ENCODE measurements at places on chromosomes 12 and 14.

- DNase-seq, result no peak
Measured at GRCh38 chr14:103686831-103687485, 28.3 kb downstream of the XRCC3 start.

DNA sequence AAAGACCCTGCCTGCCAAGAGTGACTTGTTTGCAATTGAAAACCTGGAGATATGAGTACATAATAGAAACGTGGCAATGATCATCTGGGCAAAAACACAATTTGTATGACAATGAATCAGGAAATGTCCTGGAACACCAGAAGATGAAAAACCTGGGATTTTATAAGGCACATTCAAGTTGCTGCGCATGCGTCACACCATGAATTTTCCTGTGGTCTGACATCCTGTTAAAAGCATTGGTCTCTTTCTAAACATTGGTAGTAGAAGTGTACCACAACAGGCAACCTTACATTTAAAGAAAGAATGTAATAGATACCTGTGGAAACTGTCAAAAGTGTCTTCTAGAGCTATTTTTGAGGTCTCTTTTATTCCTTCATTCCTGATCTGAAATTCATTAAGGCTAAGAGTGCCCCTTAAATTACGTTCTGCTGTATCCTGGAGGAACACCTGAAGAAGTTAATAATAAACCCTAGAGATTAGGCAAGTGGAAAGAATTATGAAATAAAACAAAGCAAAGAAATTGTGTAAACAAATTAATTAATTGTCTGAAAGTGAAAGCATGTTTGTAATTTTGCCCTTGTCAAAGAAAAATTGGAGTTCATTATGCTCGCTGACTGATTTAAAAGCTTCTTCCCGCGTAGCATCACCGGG lies 676.5 kb downstream of the DIO2 start:
- no peak for DNase-seq

DNA sequence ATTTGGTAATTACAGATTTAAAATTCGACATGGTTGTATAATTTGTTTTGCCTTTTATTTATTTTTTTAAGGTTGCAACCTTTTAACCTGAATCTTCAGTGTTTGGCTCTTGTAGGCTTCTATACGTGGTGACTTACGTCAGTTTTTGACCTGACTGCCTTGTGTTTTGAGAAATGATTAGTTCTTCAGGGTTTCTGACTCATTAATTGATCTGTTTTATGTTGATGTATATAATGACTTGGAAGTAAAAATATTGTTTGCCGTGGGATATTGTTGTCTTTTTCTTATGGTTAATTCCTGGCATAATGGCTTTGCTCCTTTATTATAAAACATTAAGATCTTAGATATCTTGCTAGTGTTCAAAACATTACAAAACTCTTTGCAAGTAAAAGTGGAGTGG lies 2.5 kb downstream of the RASSF8 start:
- DNase-seq, result no peak

DNA sequence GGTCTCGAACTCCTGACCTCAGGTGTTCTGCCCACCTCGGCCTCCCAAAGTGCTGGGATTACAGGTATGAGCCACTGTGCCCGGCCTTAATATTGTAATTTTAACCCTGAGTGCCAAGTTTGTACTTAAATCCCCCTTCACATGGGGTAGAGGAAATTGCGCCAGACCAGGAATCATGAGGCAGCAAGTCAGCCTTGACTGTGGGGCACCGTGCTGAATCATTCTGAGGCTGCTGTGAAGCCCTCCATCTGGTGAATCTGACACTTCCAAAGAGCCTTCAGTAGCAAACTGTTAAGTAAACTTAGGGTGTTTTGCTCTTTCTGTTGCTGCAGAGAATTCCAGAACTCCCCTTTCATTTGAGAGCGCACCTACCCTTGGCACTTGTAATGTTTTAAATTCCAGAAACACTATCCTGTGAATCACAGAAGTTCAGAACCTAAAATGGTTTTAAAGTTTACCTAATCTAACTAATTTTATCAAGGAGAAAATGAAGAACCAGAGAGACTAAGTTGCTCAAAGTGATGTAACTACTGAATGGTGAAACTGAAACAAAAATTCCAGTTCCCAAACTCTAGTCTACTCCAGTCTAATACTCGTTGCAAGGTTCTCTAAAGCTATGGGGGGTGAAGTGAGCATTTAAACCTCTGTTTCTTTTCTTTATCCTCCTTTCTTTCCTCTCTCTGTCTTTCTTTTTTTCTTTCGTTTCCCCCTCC lies 7.5 kb downstream of the HEBP1 start:
- no peak for DNase-seq

- no peak for DNase-seq
Measured at GRCh38 chr14:57769863-57770523, 95.9 kb downstream of the SLC35F4 start.

DNA sequence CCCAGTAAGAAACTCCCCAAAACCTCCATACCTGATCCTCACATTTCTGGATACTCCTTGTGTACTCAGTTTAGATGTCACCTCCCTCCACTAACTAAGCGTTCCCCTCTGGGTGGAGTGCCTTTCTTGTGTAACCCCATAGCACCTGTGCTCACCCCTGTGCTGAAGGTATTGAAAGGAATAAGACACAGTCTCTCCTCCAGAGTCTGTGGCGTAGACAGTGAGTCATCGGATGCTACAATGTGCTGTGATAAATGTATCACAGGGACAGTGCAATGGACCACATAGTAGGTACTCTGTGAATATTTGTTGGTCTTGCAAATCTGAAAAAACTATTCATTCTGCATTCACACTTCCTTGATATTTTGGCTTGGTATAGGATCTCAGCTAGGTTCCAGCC lies 30.8 kb downstream of the TSPAN9 start:
- no peak for DNase-seq

GRCh38 chr14:45621731-45622130 lies 368.7 kb upstream of the MIS18BP1 start:
- no peak for DNase-seq

DNA sequence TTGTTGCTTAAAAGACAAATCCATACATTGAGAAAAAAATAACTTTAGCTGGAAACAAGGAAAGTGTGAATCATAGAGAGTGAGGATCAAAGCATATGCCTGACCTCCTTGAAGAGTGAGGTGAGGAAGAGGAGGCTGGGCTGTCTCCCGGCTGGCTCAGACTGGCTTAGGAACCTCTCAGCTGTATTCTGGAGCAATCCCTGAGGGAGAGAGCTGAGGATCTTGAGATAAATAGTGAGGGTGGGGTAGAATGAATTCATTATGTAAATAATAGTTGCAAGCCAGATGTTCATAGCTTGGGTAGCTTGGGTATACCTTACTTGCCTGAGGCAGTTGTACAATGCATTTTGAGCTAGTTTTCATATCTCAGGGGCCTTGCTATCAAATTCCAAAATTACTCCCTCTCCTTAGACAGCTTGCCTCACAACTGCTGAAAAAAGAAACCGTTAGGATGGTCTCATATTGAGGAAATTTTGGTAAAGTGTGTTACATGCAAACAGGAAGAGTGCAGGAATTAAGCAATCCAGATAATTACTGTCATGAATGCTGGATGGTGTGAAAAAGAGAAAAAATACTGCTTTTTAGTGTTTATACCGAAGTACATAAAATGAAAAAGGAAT lies 30.5 kb upstream of the SLC15A5 start:
- no peak for DNase-seq

DNA sequence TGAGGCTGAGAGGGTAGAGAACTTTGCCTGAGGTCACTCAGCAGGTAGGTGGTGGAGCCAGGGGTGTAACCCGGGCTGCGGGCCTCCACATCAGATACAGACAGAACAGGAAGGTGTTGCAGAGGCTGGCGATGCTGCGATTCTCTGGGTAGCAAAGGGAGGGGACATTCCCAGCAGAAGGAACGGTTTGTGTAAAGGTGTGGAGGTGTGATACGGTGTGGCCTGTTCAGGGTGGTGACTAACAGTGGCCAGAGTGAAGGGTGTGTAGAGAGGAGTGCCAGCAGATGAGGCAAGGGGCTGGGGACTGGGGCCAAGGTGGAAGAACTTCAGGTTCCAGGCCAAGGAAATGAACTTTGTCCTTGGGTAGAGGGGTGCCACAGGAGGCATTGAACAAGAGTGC lies 18.2 kb upstream of the FAIM2 start:
- no peak for DNase-seq

DNA sequence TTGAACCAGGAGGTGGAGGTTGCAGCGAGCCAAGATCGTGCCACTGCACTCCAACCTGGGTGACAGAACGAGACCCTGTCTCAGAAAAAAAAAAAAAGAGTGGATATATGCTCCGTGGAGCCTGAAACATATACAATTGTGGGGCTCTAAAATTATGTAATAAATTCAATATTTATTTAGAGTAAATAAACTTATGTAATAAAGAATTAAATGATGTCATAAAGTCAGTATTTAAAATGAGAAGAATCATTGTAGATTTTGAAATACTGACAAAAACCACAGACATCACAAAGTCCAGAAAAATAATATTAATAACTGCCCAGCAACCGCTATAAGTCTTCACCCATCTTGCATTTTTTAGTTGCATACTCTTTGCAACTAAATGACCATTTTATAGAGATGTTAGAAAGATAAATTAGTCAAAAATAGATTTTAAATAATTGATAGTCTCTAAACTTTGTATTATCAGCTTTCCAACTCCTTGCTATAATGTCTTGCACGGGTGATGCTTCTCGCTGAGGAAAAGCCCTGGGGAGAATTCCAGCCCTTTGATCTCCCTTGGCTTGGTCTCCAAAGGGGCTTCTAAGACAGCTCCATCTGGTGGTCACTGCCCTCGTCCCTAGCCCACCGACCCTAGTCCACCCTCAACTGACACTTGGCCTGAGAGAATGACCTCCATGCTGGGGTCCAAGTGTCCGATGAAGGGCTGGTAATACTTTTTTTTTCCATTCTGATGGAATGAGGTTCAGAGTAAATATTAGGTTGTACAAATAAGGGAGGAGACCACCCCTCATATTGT lies 7.9 kb upstream of the TMBIM6 start:
- no peak for DNase-seq

DNA sequence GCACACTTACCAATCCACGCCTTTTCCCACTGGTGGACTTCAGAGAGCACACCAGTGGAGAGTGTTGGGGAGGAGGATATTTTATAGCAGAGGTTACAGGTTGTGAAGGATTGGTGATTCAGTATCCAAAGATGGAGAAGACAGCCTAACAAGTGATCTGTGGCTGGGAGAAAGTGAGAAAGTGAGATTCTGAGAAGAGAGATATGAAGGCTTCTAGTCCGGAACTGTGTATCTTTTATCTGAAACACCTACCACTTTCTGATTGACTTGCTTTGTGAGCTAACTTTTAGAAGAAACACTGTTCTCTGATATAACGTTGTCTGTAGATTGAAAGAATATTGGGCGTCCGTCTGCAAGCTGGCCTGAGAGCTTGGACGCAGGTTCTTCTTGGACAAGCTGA lies 24.0 kb downstream of the DYNC1H1 start:
- DNase-seq, result no peak

DNA sequence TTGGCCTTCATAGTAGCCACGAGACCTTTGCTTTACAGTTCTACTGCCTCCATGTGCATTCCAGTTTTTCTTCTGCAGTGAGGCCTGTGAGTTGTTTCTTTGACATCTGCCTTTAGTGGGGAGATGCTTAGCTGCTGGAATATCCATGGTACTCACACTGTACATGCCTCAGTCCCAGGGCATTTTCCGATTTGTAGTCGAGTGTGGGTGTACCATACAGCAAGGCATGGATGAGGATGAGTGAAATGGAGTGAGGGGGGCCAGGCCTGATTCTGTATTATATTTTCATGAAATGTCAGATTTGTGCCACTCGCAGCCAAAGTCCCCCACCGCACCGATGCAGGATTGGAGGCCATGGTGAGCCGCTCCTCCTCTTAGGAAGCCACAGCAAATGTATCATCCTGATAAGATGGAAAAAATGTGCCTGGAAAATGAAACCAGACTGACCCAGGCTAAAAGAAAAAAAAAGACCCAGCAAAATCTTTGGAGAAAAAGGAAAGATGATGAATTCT lies 173.0 kb downstream of the ADGRD1 start:
- DNase-seq, result no peak

All from GM06990 (cell line).